Sigmoid colon (tissue), 7 donors: ENCODE measurements at places on chromosomes 16 and 17.

DNA sequence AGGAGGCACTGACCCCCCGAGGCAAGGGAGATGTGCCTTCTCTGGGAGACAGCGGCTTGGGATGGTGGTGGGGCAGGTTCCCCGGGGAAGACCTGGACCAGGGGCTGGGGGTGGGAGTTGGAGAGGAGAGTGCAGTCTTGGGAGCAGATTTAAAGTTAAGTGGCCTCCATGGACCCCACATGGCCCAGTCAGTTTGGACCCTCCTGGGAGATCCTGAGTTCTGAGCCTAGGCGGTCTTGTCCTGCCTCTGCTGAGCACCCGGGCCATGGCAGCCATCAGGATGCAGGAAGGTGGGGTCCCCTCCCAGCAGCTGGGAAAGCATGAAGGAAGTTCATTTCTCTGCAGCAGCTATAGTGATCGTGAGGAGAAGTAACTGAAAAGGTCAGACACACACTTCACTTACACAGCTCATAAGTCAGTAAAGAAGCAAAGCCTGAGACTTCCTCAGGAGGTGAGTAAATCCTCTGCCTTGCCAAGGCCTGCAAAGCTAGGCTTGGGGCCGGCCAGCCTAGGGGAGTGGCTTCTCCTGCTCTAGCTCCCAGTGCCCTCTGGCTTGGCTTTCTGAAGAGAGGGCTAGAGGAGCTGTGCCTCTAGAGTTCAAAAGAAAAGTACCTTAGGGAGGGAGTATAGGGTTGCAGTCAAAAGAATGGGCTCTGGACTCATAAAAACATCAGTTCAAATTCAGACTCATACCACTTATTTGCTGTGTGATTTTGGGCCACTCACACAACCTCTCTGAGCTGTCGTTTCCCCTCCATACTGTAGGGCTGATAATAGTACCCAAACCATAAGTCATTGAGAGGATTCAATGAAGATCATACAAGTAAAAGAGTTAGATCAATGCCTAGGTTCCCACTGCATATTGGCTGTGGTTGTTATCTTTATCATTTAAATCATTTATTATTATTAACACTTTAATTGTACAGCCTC, 31.0 kb upstream of the C16orf78 start:
- DNase-seq = no peak

DNA sequence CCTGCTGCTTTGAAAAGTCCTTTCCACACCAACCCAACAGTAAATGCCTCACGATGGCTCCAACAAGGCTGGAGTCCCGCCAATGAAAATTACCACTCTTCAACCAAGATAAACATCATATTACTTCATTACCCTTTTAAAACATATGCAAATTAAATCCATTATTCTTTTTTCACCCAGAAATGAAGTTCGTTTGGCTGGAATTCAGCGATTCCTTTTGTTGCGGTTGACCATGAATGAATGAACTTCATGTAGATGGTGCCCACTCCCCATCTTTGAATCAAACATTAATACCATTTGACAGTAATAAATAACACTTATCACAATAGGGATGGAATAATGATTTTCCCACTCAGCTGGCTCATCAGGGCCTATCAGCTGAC, 211.5 kb upstream of the TOX3 start:
- DNase-seq = no peak

GRCh38 chr17:81053041-81053970, 18.4 kb downstream of the BAIAP2 start:
- DNase-seq = no peak

- no peak for DNase-seq
Measured at GRCh38 chr17:22463110-22463850, 771.0 kb downstream of the KCNJ18 start.

DNA sequence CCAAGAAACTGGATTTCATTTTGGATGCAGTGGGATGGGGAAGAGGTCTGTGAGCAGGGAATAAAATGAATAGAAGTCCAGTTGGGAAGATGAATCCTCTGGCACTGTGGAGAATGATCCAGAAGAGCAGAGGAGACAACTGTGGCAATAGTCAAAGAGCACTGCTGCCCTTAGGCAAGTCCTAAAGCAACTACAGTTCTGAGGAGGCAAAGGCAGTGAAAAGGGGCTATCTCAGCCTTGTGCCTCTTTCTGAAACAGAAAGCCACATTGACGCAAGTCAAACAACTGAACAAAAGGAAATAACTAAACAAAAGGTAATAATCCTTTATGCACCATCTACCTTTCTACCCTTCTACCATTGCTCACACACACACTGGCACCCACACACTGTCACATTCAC, 238.0 kb upstream of the AXIN2 start:
- DNase-seq = no peak

- no peak for DNase-seq
Measured at GRCh38 chr17:81710514-81711308, 1.4 kb upstream of the SLC25A10 start.

DNA sequence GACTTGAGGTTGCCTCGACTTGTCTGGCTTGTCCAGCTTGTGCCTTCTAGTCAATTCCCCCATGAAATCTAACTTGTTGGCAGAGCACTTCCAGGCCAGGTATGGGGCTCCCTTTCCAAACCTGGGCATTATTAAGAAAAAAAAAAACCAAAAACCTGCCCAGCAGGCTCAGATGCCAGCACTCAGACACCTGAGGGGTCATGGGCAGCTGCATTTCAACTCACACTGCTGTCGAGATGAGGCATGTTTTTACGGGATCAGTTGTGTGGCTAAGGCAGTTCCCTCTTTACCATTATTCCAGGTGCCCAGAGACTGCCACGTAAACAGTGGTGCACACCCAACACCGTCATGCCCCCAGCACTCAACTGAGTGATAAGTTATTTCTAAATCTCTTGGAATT, 17.8 kb downstream of the TMEM11 start:
- DNase-seq = no peak

DNA sequence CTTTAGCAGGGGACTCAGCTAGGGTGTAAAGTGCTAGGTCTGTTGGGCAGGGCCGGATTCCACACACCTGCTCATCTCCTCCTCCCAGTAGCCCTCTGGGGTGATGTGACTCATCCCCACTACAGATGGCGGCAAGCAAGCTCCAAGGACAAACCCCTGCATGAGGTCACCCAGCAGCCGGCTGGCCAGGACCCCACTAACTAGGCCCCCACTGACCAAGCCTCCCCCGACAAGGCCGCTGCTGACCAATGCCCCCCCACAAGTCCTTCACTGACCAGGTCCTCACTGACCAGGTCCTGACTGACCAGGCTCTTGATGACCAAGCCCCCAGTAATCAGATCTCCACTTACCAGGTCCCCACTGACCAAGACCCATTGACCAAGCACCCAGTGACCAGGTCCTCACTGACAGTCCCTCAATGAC, 36.7 kb downstream of the TNFRSF13B start:
- DNase-seq = no peak

- DNase-seq = no peak
Measured at GRCh38 chr17:19978805-19979211, 1.2 kb upstream of the AKAP10 start.

- DNase-seq = no peak
Measured at GRCh38 chr16:72995151-72995881, 52.6 kb downstream of the ZFHX3 start.

- no peak for DNase-seq
Measured at GRCh38 chr16:89764711-89765201, 43.4 kb downstream of the ZNF276 start.

- DNase-seq = no peak
Measured at GRCh38 chr17:30957741-30958140, 13.1 kb upstream of the RNF135 start.

DNA sequence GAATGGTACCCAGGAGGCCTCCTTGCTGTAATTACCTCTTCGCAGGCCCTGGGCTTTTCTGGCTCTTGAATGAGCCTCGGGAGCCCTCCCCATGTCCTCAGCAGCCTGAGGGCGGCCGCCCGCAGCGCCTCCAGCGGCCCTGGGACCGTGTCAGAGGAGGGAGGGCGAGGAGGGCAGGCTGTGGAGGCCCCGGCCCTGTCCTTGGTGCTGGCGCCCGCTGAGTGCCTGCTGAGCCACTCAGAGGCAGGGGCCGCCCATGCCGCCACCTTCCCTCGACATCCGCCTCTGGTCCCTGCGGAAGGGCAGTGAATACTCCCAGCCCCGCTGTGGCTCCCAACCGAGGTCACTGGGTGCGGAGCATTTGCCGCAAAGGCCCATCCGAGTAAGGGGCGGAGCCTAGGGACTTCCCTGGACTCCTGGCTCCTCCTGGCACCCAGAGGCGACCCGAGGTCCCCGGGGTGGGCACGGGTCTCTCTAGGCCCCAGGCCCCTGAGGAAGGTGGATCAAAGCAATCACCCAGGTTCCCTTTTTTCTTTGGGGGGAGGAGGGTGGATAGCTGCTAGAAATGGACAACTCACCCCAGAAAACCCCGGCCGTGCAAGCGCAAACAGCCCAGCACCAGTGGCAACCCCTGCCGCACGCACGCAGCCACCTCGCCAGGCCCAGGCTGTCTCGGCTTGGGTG, 2.8 kb downstream of the RBFOX3 start:
- DNase-seq = peak; percentile 87

DNA sequence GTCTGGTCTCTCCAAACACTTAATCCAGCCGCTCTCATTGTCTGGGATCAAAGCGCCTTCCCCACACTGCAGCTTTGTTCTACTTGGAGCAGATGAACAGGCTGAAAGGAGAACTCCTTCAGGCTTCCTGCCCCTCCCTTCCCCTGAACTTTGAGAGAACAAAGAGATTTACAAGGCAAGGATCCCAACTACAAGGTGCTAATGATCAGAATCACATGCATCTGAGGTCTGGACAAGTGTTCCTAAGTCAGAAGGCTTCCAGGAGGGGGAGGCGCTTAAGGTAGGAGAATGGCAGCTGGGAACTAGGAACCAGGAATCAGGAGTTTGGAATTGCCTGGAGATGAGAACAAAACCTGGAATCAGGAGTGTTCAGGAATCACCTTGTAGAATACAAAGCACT, 606.3 kb upstream of the CDH11 start:
- no peak for DNase-seq

DNA sequence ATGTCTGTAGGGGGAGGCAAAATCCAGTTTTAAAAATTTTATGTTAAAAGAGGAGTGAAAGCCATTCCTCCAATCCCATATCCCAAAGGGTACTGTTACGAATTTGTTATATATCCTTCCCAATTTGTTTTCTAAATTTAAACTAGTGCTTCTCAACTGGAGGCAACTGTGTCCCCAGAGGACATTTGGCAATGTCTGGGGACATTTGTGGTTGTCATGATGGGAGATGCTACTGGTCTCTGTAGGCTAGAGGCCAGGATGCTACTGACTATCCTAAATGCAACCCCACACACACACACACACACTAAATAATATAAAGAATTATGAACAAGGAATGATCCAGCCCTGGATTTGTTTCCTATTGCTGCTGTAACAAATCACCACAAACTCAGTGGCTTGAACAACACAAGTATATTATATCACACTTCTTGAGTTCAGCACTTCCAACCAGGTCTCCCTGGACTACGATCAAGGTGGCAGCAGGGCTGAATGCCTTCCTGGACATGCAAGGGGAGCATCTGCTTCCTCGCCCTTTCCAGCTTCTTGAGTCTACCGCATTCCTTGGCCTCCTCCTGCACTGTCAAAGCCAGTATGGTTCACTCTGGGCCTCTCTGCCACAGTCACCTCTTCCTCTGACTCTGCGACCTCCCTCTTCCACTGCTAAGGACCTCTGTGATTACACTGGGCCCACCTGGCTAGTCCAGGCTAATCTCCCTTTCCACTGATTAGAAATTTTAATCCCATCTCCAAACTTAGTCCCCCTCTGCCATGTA, 30.1 kb downstream of the ARHGAP17 start:
- no peak for DNase-seq

- no peak for DNase-seq
Measured at GRCh38 chr16:8173111-8173644, 417.1 kb downstream of the TMEM114 start.

DNA sequence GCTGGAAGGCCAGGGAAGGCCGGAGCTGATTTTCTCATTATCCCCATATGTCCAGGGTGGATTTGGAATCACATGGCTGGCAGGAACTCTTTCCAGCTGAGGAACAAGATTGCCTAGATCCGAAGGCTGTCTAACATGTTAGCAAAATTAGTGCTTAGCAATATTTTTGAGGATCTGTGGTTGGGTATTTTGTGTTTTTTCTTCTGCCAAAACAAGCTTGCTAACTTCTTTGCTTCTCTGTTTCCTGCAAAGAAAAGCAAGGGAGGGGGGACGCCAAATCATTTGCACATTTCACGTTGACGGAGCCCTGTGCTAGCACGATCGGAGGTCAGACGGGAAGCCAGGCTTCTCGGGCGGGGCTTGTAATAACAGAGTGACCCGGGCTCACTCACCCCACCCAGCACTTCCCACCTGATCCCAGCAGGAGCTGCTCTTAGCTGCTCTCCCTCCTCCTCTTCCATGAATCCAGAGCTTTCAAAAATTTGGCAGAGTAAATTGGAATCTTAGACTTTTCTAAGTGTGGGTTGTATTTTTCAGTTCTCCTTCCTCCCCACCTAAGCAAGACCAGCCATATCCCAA, 33.3 kb upstream of the FOXF1 start:
- no peak for DNase-seq

DNA sequence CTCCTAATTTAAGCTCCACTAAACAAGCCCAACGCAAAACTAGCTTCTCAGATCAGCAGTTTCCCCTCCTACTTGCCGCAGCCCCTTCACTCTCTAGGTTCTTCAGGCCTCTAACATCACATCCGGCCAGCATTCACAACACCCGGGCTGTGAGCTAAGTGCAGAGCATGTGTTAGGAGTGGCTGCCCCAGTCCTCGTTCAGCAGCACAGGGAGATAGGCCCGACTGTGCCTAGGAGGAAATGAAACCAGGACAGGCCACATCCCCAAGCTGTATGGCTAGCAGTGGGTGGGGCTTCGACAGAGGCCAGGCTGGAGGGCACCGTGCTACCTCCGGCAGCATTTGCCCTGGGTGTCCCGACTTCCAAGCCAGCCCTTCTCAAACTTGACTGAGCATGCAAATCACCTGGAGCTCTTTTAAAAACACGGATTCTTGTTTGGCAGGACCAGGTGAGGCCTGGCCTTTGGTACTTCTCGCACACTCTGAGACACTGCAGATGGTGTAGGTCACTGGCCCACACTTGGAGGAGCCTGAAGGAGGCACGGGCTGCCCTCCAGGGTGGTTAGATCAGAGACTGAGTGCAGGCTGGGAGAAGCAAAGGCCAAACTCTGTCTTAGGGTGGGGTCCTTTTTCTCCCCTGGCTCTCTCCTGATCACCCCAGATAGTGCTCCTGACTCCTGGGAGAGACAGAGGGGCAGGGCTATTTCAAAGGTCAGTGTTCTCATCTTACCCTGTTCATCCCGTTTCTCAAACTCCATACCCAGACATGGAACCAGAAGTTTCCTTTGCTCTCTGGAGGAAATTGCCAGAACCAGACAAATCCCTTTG, 202.0 kb downstream of the C16orf78 start:
- no peak for DNase-seq

- no peak for DNase-seq
Measured at GRCh38 chr17:57468932-57469775, 212.8 kb downstream of the MSI2 start.
